ENCODE measurements at places on chromosomes 6 and 20.

GRCh38 chr20:61619751-61620150 is 367.7 kb downstream of the CDH4 start:
- DNase-seq, result no peak

- no peak for DNase-seq
Measured at GRCh38 chr6:34310817-34311216, 62.0 kb upstream of the SMIM29 start.

- no peak for DNase-seq
Measured at GRCh38 chr6:98203170-98203806, 631.1 kb upstream of the POU3F2 start.

GRCh38 chr6:141833001-141833655 is 299.6 kb upstream of the GJE1 start:
- DNase-seq, result no peak

DNA sequence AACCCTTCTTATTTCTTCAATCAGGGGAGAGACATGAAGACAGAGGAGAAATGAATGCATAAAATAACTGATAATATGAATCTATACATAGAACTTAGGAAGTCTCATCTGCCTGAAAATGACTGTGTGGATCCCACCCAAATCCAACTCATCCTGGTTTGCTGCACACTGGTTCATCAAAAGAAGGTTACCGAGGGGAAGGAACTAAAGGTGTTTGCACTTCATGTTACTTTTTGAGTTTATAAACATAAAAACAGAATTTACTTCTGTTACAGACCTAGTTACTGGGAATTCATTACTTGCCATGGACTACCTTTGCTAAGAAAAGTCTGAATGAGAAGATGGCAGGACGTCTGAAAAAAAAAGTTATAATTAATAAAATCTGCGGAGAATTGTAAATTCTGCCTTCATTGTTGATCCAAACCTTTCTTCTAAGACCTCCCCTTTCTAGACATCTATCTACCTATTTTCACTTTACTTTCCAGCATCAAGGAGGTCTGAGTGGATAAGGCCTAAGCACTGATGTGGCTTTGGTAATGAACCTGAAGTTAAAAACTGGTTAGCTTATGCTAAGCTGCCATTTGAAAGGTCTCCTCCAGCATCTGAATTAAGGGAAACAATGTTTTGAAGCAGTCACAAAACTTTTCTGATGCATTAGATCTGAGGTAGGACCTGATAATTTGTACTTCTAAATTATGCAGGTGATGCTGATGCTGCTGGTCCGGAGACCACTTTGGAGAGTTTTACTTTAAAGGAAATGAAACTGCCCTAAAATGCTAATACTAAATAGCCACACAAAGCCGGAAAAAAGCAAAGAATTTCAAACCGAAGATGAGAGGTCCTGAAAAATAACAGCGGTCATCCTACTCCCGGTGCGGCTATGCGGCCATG is 84.0 kb downstream of the HFE start:
- no peak for DNase-seq

DNA sequence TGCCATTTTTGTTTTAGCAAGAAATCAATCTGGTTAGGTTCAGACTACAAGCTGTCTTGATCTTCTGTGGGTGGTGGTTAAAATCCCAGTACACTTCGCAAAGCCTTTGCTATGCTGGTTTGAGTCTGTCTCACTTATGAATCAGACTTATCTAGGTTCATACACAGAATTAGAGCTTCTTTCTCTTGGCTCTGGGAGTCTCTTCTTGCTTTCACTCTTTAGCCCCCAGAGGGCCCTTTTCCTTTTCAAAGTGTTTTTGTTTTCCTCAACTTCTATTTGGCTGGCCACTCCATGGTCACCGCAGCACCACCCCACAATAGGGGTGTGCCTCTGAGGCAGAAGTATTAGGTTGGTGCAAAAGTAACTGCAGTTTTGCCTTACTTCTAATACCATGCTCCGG is 21.3 kb downstream of the ECI2 start:
- DNase-seq, result no peak

- DNase-seq, result no peak
Measured at GRCh38 chr6:159151266-159151855, 17.8 kb upstream of the FNDC1 start.
